ENCODE measurements at places on chromosomes 5 and 9. TPM values are rescaled to one million over a fixed set of nuclear protein-coding genes. Genes with fewer than 3 reads are reported as not detected.

ARSB gene
- polyA plus RNA-seq, result 4.8 TPM

CSF1R gene
- polyA plus RNA-seq, result 26.1 TPM

CCNG1 gene
- polyA plus RNA-seq, result 154 TPM

TAF11L5 gene
- not detected for polyA plus RNA-seq

GRCh38 chr9:125960626-125961025 lies 213.5 kb downstream of the PBX3 start:
- no peak for DNase-seq
- H3K36me3 ChIP-seq, result peaks cover 5% of the 10 kb centered on the region
- H3K4me3 ChIP-seq, result no peak overlapping the region
- H3K27me3 ChIP-seq, result no peaks in the 10 kb centered on the region
- H3K4me1 ChIP-seq, result no peaks in the 10 kb centered on the region

SLC34A1 gene
- not detected for polyA plus RNA-seq

DNA sequence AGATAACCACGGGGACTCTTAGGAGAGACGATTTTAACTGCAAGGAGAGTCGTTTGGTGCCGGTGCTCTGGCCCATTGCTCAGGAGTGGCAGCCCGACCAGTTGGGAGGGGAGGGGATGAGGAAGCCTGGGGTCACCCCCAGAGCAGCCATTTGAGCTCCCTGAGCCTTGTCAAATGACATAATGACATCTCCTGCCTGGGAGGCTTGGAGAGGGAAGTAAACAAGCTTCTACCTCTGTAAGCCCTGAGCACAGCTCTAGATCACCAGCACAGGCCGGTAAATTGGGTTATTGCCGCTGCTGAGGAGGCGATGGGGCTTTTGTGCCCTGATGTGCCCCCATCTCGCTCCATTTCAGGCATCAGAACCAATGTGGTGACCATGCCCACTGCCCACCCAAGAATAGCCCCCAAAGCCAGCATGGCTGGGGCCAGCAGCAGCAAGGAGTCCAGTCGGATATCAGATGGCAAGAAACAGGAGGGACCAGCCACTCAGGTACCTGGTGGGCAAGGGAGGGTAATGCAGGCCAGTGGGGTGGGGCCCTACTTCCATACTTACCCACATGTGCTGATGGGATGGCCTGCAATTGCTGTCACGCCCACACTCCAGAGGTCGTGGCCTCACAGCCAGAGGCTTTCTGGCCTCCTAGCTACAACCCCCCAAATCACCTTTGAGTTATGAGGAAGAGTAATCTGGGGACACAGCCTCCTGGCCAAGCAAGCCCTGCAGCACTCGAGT lies 23.0 kb downstream of the CD74 start:
- H3K27me3 ChIP-seq, result no peaks in the 10 kb centered on the region
- DNase-seq, result no peak
- H3K36me3 ChIP-seq, result peaks cover 100% of the 10 kb centered on the region

Measured in sigmoid colon (tissue), 7 donors.